ENCODE measurements at places on chromosomes 1 and 21.

- no peak for DNase-seq
These were observed at the start of gene MASP2 for GRCh38 chr1:11046625-11047365. Gene MASP2, minus strand, starts transcription at chr1:11047239. Its CDS starts 32 bp downstream, at chr1:11047207.

- DNase-seq, result peak; percentile 67
These were observed 149.9 kb downstream of the MRPL39 start for GRCh38 chr21:25457411-25457810.

DNA sequence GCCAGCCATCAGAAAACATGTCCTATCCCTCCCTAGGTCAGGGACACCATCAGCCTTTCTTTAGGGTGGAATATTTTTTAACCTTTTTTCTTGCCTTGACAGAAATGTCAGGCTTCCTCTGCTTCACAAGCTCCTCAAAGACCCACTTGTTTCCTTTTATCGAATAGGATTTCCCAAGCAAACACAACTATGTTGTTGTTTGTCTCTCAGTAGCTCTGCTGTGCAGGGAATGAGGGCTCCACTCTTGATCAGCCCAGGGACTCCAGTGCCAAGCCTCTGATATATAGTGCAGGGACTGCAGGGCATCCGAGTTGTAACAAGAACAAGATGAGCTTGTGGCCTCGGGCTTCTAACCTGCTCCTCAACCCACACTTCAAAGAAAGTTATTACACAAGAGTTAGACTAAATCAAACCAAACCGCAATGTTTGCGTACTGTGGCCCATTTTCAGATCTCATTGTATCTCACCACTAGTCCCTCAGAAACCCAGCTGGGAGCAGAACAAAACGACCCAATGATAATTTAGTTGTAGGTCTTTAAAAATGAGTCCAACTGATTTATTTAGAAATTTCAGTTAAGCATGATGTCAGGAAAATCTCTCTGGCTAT, 108.1 kb downstream of the ATG4C start:
- DNase-seq, result no peak

DNA sequence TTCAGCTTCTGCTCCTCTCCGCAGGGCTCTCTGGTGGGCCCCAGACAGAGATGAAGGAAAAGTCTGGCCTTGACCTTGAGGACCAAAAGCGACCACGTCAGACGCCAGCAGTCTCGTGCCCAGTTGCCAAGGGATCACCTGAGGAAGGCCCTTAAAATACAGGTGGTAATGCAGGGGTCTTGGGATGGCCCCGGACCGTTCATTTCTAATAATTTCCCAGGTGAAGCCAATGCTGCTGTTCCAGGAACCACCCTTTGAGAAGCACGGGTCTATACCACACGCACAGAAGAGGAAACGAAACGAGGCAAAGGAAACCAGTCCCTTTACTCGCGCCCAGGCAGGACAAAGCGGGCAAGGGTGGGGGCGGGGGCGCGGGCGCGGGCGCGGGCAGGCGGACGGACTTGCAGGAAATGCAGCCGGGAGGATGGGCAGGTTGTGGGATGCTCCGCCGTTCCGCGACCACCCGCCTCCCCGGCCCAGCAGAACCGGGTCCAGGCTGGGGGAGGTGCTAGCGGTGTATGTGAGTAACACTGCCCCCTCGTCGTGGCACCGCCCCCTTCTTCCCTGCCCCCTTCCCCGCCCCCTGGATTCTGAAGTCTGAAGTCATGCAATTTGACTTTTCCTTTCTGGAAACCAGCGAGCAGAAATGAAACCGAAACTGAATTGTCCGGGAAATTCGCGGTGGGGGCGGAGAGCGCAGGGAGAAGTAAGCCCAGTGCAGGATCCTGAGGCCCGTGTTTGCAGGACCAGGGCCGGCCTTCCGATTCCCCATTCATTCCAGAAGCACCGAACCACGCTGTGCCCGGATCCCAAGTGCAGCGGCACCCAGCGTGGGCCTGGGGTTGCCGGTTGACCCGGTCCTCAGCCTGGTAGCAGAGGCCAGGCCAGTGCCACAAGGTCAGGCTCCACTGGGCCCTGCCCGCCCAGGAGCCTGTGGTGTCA, 5.8 kb upstream of the MX1 start:
- DNase-seq, result peak; percentile 62

DNA sequence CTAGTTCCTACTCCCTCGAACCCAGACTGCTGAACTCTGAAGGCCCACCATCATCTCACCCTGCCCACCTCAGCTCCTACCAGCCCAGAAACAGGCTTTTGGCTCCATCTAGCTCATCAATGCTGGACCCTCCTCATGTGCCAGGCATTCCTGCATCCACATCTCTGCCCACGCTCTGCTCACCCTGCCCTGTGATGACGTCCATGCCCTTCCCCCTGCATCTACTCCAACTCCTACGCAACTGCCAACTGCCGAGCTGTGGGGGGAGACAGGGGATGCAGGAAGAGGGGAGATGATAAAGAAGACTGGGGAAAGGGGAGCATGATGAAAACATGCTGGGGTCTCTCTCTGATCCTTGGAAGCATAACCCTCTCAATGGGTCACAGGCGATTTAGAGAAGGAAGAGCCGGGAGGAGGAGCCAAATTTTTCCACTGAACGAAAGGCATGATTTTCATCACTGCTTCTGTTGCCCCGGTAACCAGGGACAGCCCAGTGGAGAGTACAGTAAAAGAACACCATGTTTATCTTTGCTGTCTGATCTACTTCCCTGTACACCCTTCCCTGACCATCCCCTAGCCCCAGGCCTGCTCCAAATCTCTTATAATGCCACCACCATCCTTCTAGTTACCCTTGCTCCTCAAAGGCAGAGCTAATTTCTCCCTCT, 44.3 kb downstream of the CD34 start:
- DNase-seq, result no peak

DNA sequence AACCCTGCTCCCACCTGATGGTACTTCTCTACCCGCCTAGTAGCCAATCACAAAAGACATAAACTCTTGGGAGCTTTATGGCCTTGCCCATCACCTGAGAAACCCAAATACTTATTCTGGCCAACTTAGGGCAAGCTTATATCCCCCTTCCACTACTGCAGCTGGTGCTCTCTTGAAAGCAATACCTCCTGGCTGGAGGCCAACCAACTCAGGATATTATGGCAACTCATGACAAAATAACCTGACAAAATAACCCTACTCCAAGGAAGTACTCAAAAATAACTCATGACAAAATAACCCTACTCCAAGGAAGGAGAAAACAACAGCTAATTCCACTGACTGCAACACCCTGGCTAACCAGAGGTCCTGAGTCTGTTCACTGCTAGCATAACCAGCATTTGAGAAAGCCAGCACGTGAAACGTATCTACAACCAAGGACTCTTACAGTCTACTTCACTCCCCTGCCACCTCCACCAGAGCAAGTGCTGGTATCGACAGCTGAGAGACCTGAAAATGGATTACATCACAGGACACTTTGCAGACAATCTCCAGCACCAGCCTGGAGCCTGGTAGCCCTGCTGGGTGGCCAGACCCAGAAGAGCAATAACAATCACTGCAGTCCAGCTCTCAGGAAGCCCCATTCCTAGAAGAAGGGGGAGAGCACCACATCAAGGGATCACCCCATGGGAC, 179.9 kb downstream of the COL24A1 start:
- DNase-seq, result no peak

GRCh38 chr1:38735651-38736161, 123.9 kb downstream of the RRAGC start:
- DNase-seq, result no peak

DNA sequence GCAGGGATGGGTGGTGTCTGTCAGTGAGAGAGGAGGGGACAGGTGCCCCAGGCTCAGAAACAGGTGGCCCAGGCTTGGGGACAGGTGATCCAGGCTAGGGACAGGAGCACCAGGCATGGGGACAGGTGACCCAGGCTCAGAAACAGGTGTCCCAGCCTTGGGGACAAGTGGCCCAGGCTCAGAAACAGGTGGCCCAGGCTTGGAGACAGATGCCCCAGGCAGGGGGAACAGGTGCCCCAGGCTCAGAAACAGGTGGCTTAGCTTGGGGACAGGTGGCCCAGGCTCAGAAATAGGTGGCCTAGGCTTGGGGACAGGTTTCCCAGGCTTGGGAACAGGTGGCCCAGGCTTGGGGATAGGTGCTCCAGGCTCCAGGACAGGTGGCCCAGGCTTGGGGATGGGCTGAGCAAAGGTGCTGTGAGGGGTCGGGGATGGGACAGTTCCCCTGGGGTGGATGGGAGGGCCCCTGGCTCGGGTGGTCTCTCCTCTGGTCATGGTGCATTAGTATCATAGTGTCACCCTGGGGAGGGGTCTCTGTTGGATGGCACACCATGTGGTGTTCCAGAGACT, 87.7 kb upstream of the C1orf174 start:
- DNase-seq, result no peak

DNA sequence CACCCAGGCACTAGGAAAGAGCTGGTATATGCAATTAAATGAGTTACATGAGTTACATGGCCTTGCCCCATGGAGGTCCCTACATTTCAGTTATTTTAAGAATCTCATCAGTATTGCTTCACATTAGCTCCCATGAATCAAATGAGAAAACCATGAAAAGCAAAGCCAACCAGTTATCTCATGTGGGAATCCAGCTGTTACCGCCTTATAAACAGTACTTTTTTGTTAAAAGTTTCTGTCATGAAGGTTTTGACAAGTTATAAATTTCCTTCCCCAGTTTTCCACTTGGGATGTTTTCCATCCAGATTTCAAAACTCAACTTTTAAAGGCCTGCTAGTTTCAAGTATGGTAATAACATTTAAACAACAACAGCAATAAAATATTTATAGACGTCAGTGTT, 544.8 kb downstream of the NUF2 start:
- no peak for DNase-seq

DNA sequence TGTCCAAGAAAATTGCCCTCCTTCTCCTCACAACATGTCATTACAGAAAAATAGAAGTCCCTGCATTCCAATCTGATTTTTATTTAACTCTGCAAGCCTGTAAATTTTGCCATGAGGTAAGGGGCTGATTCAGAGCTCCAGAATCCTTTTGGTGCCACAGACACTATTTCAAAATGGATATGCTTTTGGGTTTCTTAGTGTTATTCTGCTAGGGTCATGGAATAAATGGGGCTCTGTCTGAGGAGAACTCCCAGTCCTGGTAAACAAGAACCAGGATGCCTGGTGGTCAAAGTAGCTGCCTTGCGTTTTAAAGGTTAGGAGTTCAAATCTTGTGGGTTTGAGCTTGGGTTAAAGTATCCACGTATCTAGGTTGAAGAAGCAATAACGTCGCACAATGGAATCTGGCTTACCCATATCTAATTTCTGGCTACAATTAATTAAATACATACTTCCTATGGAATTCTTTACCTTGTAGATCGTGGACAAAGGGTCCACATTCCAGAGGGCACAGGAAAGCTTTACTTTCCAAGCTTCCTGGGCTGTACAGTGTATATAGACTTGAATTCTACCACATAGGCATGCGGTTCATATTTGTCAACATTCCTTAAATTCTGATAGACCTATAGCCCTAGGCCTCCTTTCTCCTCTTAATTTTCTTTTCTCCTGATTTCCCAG, 98.0 kb upstream of the CDC42BPA start:
- DNase-seq, result no peak

- DNase-seq, result no peak
These were observed 586.3 kb downstream of the ADGRL2 start for GRCh38 chr1:82387012-82387366.

GRCh38 chr1:235027076-235027861, 101.4 kb downstream of the TOMM20 start:
- DNase-seq, result no peak

DNA sequence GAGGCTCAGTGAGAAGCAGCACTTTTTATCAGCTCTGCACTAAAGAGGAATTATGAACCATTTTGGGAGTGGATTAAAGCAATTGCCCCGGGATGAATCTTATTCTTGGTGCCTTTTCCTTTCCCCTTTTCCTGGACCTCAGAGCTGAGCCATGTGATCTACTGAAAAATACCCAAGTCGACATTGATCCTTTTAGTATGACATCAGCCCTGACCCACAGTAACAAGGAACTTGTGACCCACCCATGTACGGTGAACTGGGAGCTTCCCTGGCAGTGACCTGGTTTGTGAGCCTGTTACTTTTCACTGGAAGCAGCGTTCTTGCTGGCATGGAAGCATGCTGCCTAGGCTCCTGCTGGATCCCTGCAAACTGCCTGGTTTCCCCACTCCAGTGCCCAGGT, 15.9 kb downstream of the AJAP1 start:
- DNase-seq, result no peak

- DNase-seq, result no peak
These were observed 40.0 kb downstream of the CDCP2 start for GRCh38 chr1:54112705-54113368.

GRCh38 chr1:221289103-221289502, 409.9 kb downstream of the HLX start:
- no peak for DNase-seq

- DNase-seq, result no peak
These were observed 442.1 kb downstream of the PTBP2 start for GRCh38 chr1:97163591-97164275.

DNA sequence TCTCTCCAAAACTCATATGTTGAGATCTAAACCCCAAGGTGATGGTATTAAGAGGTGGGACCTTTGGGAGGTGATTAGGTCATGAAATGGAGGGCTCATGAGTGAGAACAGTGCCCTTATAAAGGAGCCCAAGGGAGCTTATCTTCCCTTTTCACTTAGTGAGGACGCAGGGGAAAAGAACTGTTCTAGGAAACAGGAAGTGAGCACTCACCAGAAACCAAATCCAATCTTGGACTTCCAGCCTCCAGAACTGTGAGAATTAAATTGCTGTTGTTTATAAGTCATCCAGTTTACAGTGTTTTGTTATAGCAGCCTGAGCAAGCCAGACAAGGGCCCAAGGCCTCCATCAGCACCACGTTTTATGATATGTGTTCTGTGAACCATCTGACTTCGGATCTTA, 60.3 kb upstream of the LRRC8D start:
- no peak for DNase-seq

DNA sequence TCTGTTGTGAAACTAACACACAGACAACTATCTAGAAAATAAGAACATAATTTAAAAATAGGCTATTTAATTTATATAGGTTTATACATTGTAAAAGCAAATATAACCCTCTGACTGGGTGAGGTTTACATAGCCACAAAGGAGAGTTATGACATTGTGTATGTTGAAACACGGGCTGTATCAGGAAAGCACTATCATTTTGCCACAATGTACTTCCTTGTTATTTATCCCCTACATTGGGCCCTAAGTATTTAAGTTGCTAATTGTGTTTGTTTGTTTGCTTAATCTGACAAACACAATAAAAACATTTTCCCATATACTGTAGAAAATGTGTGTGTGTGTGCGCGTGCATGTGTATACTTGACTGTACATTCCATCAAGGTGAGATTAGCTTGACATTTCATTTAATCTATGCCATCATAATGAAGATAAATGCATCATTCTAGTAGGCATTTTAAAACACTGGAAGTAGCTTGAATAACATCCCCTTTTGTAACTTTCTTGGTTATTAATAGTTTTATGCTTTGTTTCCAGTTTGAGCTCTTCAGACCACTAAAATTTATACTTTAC, 72.1 kb downstream of the RGS13 start:
- no peak for DNase-seq

Data from hematopoietic multipotent progenitor cell (in vitro differentiated cells).